Stimulated activated CD4-positive, alpha-beta T cell treated with anti-CD3 and anti-CD28 coated beads, Interleukin-4, amount 100 ng/mL, for 24 hours (primary cell): ENCODE measurements at places on chromosomes 11 and 22.

- DNase-seq: no peak
Observed at GRCh38 chr11:116557282-116557681, 215.5 kb downstream of the BUD13 start.

- DNase-seq: no peak
Observed at GRCh38 chr11:44483919-44484610, 81.4 kb upstream of the CD82 start.

DNA sequence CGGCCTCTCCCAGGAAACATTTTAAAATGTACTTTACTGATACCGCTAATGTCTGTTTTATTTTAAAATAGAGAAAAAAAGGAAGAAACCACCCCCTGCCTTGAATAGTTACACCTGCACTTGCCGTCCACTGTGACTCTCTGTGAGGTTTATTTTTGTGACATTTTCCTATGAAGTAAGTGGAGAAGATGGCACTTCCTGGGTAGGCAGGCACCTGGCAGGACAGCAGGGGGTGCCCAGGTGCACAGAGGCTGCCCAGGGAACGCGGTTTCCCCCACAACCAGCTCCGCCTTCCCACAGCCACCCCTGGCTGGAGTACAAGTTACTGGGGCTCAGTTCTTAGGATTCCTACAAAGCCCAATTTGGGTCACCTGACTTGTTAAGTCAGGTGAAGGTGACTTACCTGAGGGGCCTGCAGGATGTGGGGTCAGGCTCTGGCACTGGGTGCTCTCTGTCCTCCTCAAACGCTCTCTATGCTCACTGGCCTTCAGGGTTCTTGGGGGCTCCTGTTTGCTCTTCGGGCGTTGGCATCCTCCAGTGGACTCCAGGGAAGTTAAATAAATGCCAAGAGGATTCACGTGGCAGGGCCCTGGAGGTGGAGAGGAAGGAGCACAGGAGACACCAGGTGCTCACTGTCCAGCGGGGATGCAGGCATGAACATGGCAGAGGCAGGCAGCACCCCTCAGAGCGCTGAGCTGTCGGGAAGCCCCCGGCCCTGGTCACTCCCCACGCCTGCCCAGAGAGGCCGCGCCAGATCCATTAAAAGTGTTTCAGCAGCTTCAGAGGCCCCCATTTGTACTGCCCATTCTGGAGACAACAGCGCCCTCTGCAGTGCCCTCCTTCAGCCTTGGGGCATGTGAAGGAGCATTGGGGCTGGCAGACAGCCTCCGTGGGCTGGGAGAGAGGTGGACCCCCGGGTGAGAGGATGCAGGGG is 1021.2 kb downstream of the TBC1D22A start:
- DNase-seq: no peak

GRCh38 chr11:117796872-117797529 is at the start of gene DSCAML1:
DSCAML1 (minus strand) TSS chr11:117797216; CDS start chr11:117797079, 137 bp downstream.
- DNase-seq: peak; percentile 48

- no peak for DNase-seq
Observed at GRCh38 chr22:37747080-37747714, 50.3 kb downstream of the TRIOBP start.

GRCh38 chr11:70859180-70859579 is 393.2 kb downstream of the SHANK2 start:
- no peak for DNase-seq

DNA sequence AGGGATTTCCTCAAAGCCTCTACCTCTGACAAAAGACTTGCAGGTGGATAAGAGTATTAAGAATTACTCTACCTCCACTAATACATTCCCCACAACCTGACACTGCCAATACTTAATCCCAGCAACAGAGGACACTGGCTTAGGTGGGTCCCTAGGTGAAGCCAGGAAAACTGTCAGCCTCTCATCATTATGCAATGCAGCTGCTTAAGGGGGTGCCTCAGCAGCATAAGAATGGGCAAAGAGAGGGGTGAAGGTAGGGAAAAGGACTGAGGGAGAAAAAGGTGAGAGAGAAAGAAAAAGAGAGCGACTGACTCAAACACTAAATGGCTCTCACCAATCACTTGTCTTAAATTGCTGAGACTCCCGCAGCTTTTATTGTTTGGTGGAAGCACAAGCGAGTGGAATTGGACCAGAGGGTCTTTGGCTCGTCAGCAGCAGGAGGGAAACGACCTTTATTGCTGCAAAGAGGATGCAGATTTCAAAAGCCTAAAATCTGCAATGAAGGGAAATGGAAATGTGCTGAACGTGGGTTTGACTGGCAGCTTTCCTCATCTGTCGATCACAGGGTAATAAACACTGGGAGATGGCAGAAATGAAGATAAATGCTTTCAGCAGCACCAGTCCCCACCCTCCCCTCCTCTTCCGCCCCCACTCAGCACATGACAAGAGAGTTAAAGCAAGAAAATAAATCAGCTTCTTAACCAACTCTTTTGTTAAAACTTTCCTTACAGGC is 64.9 kb upstream of the CHRM4 start:
- DNase-seq: no peak

- no peak for DNase-seq
Observed at GRCh38 chr22:40838486-40838885, 18.0 kb downstream of the ST13 start.

- DNase-seq: no peak
Observed at GRCh38 chr11:60528934-60529333, 13.7 kb downstream of the MS4A13 start.

DNA sequence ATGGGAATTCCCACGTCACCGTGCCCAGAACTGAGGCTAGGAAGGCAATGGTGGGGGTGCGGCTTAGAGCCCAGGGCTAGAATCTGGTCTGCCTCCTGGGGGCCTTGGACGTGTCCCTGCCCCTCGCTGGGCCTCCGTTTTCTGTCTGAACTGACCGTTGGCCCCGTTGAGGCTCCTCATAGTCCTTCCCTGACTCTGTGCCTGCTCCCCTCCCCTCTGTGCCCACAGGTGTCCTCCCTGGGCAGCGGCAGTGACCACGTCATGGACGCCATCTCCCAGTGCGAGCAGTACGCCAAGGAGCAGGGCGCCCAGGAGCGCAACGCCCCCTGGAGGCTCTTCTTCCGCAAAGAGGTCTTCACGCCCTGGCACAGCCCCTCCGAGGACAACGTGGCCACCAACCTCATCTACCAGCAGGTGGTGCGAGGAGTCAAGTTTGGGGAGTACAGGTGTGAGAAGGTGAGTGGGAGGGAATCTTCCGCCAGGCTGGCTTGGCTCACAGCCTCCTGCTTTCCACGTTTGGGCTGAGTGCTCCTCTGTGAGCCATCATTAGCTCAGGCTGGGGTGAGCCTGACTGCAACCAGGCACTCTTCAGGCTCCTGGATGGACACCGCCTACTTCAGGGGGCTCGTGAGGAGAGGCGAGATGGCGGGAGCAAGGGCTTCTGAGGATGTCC is 63.9 kb downstream of the MYO7A start:
- DNase-seq: peak; percentile 54

- no peak for DNase-seq
Observed at GRCh38 chr11:3022300-3022967, 30.3 kb upstream of the NAP1L4 start.

GRCh38 chr11:134476435-134477021 is 64.5 kb upstream of the B3GAT1 start:
- no peak for DNase-seq

- peak; percentile 13 for DNase-seq
Observed at GRCh38 chr11:17013548-17014320, 480 bp downstream of the PLEKHA7 start.

- DNase-seq: no peak
Observed at GRCh38 chr22:42376711-42377554, 55.3 kb downstream of the NFAM1 start.

DNA sequence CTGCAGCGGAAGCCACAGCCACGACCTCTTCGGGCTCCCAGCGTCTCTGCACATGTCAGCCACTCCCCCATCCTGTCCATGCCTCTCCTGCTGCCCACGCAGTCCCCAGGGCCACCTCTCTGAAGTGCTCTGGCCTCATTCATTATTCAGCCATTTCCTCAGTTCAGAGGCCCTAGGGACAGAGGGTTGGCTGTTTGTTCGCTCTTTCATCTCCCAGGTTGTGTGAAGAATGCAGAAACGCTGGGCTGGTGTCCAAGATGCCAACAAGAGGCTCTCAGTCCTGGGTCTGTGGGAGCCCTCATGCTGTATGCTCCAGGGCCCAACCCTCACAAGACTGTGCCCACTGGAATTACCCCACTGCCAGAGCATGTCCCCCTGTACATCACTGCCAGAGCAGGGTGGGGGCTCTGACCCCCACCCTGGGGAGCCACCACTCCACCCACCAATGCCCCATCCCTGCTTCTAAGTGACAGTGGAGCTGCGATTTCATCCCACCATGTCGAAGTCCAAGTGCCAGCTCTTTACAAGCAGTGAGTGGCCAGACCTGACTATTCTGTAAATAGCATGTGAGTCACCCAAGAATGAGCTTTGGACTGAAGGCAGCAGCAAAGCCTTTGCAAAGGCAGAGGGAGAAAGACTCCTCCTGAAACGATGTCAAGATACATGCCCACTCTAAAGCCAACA is 209.6 kb downstream of the BUD13 start:
- DNase-seq: no peak

- no peak for DNase-seq
Observed at GRCh38 chr11:59145534-59145933, 2.9 kb downstream of the FAM111A start.

DNA sequence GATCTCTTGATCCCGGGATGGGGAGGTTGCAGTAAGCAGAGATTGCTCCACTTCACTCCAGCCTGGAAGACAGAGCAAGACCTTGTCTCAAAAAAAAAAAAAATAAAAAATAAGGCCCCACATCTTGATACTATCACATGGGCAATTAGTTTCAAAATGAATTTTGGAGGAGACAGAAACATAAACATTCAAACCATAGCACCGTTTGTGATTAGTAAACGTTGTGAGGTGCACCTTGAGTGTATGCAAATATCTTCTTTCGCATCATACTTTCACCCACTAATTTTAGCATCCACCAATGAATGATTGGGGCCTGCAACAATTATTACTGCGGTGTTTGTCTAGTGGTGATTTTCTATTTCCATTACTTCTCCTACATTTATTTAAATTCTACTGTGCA is 11.0 kb upstream of the SPDYC start:
- DNase-seq: no peak

DNA sequence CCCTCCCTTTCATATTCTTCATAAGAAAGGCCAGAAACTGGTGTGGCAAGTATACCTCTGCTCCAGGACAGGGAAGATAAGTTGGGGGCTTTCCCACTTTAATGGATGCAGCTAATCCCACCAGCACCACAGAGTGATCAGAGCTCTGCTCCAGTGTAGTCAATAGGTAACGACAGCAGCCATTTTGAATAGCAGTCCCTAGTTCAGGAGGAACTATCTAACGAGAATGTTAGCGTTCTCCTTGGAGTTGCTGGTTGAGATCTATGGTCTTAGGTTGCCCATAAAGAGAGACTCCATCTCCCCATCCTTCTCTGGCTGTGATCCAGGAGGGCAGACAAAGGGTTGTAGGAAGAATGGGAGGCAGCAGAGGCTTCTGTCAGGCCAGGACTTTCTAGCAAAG is 64.0 kb upstream of the CCDC90B start:
- DNase-seq: no peak

GRCh38 chr11:37503411-37504059 is 905.5 kb upstream of the RAG2 start:
- DNase-seq: no peak
